ENCODE measurements at places on chromosomes 3 and 15.

- DNase-seq: no peak
Observed at GRCh38 chr3:160127308-160127707, 97.9 kb upstream of the C3orf80 start.

- no peak for DNase-seq
Observed at GRCh38 chr3:167983583-167983982, 112.1 kb downstream of the GOLIM4 start.

- DNase-seq: no peak
Observed at GRCh38 chr3:39327746-39328349, 1.7 kb upstream of the CCR8 start.

- DNase-seq: no peak
Observed at GRCh38 chr3:159451482-159451881, 537.2 kb upstream of the IL12A start.

DNA sequence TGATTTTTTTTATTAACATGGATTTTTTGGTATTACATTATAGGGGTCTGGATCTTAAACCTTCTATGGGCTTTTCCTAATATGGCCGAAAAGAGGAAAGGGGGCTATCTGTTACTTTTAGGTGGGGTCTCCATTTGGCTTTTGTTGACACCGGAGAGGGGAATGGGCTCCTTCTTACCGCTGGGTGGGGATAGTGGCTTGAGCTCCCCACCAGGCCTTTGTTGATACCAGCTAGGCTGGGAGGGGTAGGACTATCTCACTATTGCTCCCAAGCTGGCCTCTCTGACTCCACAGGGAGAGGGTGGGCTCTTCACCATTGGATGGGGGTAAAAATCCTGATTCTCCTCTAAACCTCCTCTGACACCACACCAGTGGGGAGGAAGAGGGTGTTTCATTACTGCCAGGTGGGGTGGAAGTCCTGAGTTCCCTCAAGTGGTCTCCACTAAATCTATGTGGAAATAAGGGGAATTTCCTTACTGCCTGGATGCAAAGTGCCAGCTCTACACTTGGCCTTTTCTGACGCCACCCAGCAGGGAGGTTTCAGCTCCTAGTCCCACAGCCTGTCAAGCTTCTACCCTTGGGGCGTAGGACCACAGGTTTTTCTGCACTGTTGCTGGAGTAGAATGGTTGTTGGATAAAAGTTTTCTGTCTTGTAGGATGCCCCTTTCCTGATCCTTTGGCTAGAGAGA lies 572.3 kb downstream of the MAGI1 start:
- DNase-seq: no peak
